ENCODE measurements at places on chromosomes 6 and 20.

DNA sequence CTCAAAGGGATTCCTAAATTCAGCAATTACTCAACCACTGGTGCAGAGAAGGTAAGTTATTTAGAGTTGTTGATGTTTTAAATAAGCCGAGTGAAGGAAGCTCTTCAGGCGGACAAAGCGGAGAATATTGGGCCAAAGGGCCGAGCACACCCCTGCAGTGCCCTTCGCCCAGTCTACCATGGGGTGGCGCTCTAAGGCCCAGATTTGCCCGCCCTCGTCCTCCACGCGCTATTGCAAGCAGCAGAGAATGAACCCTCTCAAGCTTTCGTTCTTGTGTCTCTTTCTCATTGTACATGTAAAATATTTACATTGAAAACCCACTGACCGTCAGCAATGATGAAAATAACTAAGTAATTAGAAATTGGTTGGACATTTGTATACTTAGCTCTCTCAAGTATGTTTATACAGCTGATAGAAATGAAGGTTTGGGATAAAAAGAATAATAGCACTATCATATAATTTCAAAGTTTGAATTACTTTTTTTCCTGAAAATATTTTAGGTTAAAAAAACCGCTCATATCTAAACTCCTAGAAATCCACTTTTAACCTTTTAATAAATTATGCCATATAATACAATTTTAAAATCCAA lies 195.0 kb upstream of the CEP162 start:
- DNase-seq: peak; percentile 40

GRCh38 chr6:125262016-125263013 lies 39.5 kb downstream of the HDDC2 start:
- no peak for DNase-seq

GRCh38 chr6:47440719-47441118 lies 36.9 kb upstream of the CD2AP start:
- no peak for DNase-seq

DNA sequence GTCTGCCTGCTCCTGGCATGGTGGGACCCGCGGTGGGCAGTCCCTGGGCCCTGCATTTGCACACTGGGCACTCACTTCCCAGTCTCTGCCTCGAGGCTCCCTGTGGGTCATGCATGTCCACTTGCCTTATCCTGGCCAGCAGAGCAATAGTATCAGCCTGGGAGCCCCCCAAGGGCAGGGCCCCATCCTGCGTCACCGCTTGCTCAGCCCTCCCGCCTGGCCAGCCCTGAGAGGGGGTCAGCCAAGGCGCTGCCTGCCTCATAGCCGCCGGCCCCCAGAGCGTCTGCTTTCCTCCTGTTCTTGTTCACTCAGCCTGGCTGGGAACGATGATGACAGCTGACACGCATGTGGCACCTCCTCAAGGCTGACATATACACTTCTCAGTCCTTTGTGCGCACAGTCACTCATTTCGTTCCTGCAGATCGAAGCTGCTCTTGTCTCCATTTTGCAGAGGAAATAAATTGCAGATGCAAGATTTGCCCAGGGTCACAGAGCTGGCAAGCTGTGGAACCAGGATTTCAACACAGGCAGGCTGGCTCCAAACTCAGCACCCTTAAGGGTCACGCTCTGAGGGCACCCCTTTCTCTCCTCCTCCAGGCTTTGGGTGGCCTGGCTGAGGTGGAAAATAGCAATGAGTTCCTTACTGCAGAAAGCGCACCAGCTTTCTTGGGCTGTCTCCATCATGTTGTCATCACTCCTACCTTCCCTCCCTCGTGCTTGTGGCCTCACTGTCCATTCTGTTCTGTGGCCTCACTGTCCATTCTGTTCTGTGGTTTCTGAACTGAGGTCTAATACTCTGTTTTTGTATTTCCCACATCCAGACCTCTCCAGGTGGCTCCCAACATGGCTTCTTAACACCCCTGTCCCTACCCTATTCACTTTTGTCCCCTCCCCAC lies 17.2 kb downstream of the KCNK17 start:
- no peak for DNase-seq

GRCh38 chr20:17856024-17856564 lies 112.5 kb downstream of the SNX5 start:
- no peak for DNase-seq

DNA sequence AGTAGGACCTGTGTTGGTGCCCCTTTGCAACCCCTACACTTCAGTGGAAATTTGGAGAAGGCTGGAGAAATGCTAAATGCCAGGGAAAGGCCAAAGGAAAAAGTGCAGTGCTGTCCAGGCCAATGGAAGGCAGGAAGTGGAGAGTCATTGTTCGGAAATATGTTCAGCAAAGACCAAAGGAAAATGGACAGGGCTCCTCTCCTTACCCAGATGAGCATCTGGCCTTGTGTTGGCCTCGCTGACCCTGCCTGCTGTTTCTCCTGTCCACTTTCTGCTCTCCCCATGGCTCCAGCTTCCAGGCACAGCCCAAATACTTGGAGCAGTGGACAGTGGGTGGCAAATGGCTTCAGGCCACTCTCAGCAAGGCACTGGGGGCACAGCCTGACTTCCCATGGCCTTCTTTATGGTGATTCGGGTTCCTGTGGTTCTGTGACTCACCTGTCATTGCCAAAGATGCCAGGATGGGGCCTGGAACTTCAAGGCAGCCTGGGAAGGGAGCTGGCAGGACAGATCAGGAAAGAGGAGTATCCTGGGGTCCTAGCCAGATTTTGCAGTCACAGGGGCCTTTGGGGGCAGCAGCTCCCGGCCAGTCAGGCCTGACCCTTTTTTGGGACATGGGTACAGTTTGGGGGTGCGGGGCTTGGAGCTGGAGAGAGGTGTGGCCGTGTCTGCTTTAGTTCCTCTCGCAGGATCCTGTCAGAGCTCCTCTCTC lies 190.9 kb upstream of the SLC24A3 start:
- DNase-seq: no peak

GRCh38 chr20:25300496-25301170 lies 52.7 kb downstream of the PYGB start:
- DNase-seq: no peak

DNA sequence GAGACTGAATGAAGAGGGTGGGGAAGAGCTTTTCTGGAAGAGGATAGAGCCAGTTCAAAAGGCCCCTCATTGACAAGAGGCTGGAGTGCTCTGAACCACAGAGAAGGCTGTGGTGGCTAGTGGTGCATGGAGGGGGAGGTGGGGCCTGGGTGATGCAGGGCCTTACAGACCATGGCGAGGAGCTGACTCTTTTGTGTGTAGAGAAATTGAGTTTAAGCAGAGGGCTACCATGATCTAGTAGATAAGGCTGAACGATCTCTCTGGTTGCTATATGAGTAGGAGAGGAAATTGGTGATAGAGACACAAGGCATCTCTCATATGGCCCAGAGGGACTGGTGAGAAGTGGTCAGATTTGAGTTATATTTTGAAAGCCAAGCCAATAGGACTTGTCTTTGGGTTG lies 137.6 kb downstream of the UST start:
- DNase-seq: no peak

- DNase-seq: no peak
These were observed 329.7 kb upstream of the JARID2 start for GRCh38 chr6:14915888-14916832.

DNA sequence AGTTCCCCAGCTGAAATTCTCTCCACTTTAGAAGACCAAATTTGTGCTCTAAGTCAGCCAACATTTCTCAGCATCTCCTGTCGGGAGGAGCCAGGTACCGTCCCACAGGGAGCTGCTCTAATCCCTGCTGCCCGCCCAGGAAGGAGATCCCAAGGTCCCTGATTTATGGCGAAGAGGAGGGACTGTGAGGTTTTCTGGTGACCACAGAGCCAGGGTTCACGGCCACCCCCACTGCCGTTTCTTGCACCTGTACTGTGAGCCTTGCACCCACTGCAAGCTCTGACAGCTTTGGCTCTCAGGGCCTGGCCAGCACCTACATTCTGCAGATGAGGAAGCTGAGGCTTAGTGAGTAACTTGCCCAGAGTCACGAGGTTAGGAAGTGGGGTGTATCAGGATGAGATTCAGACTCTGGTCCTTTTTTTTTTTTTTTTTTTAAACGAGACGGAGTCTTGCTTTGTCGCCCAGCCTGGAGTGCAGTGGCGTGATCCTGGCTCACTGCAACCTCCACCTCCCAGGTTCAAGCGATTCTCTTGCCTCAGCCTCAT lies 34.9 kb downstream of the FOXC1 start:
- no peak for DNase-seq

DNA sequence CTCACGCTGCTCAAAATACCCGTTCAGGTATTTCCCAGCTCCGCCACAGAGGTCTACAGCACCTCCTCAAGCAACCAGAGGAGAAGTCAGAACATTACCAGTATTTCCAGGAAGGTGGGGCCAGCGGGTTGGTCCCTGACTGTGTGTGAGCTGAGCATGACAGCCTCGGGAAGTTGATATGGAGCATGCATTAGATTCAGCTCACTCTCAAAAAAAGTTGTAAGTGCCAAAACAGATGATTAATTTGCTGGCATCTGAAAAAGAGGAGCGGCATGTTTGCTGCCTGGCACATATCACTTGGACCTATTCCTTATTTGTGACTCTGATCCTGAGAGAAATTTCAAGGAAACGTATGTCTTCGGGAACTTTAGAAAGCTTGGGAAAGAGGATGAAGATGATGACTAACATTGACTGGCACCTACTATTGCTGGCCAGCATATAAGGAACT lies 32.3 kb downstream of the ELOVL2 start:
- no peak for DNase-seq

DNA sequence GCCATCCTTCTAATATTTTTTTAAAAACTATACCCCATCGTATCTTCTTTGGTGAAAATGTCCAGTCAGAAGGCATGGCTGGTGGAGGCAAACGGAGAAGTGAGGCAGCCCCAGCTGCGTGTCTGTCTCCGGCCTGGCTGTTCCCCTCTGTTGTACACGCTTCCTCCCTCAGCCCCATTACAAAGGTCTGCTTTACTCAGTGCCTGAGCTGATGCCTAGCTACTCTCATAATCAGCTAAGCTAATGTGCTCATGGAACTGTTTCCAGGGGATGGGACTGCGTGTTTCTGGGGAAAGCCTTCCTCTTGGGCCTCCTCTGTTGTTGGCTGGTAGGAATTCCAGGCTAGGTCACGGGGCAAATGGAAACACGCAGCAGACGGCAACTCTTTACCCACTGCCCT lies 67.3 kb downstream of the PPP1R3G start:
- DNase-seq: no peak

DNA sequence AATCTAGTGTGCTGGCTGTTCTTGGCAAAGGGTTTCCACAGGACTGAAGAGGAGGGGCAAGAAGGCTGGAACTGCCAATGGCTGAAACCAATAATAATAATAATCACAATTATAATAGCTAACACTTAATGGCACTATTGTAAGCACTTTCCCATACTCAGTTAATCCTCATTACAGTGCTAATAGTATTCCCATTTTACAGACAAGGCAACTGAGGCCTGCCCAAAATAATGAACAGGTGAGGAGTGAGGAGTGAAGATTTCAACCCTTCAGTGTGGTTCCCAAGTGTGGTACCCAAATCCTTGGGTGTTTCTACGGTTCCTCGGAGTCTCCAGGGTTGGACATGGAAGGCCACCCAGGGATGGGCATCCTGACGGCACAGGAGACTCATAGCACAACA lies 69.9 kb downstream of the TRERF1 start:
- no peak for DNase-seq

- no peak for DNase-seq
These were observed 14.9 kb upstream of the MRS2 start for GRCh38 chr6:24387818-24388217.

DNA sequence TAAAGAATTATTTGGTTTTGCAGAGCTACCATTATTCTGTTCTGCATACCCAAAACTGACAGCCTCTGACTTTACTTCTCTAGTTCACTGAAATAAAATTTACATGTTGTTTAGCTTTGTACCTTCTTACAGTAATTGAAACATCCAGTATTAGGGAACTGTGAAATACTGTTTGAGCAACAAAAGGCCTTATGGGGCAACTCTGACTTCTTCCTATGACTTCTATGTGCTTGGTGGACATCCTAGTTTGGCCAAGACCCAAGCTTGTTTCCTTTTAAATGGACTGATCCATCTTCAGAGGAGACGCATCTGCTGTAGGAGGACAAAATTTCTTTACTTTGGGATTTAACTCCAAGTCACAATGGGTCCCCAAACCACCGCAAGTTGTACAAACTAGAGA lies 44.7 kb downstream of the NR2E1 start:
- DNase-seq: no peak

DNA sequence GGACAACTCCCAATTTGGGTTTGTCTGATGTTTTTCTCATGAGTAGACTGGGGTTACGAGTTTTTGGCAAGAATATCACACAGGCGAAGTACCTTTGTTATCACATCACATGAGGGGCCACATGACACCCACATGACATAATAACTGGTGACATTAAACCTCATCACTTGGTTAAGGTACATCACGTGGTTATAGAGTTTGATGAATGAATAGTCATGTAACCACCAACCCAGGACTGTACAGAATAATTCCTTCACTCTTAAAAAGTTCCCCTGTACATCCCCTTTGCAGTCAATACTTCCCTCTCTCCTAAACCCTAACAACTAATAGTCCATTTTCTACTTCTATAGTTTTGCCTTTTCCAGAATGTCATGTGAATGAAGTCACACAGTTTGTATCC lies 83.4 kb downstream of the REV3L start:
- no peak for DNase-seq
